Suppressor macrophage treated with lipopolysaccharide for 1 hour (primary cell): ENCODE measurements at places on chromosomes 16 and 17.

GRCh38 chr17:53017227-53017626 lies 805.5 kb upstream of the KIF2B start:
- no peak for DNase-seq

- peak; percentile 30 for DNase-seq
These were observed 23.8 kb downstream of the SPHK1 start for GRCh38 chr17:76408037-76408849.

- no peak for DNase-seq
These were observed 52.5 kb upstream of the MNT start for GRCh38 chr17:2453325-2453724.

GRCh38 chr17:58415371-58416055 lies 1.8 kb downstream of the RNF43 start:
- DNase-seq = peak; percentile 7

DNA sequence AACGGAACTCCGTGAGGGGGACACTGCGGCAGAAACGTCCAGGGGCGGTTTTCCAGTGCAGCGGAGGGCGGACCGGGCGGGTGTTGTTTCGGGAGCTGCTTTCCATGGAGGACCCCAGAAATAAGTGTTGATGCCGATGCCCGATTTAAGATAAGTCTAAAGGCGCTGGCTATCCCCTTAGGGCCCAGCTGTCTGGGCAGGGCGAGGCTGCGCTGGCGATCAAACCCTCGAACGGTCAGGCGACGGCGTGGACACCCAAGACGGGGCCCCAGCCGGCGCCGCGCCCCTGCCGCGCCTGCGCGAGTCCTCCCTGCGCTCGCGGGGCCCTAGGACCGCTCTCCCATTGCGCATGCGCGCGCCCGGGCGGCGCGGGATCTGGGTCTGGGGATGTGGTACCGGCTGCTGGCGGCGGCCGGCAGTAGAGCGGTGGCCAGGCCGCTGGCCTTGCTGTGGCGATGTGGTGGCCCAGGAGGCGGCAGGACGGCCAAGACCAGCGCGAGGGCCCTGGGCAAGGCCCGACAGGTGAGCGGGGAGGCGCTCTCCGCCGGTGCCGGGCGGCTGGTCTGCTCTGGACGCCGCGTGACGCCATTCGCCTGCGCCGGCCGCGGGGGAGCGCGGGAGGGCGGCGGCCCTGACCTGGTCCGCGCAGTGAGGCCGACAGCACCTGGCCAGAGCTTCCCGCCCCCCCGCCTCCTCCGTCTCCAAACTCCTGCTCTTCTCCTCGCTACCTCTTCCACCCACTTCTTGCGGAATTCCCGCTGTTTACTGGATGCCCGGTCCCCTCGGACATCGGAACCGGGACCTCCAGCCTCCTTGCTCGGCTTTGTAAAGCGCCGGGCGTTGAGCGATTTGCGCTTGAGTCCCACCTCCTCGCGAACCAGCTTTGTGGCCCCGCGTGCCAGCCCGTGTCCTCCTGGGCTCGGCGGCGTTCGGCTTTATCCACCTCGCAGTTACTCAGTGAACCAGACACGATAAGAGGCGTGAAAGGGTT lies 24.0 kb downstream of the DEF8 start:
- peak; percentile 99 for DNase-seq

DNA sequence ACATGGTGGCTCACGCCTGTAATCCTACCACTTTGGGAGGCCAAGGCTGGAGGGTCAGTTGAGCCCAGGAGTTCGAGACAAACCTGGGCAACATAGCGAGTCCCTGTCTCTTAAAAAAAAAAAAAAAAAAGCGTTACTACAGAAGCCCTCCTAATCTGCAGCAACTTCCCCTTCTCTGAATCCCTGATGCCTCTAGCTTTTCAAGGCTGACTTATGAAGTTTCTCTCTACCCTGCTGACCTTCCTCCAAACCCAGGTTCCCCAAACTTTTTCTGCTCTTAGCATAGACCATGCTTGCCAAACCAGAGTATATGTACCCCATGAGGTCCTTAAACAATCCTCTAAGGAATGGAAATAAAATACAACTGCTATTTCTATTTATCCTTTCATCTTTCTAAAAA lies 16.4 kb downstream of the LYRM1 start:
- peak; percentile 52 for DNase-seq

GRCh38 chr17:16913463-16913862 lies 58.5 kb downstream of the TNFRSF13B start:
- DNase-seq = no peak

GRCh38 chr16:68202091-68202519 lies 33.8 kb downstream of the ESRP2 start:
- no peak for DNase-seq

DNA sequence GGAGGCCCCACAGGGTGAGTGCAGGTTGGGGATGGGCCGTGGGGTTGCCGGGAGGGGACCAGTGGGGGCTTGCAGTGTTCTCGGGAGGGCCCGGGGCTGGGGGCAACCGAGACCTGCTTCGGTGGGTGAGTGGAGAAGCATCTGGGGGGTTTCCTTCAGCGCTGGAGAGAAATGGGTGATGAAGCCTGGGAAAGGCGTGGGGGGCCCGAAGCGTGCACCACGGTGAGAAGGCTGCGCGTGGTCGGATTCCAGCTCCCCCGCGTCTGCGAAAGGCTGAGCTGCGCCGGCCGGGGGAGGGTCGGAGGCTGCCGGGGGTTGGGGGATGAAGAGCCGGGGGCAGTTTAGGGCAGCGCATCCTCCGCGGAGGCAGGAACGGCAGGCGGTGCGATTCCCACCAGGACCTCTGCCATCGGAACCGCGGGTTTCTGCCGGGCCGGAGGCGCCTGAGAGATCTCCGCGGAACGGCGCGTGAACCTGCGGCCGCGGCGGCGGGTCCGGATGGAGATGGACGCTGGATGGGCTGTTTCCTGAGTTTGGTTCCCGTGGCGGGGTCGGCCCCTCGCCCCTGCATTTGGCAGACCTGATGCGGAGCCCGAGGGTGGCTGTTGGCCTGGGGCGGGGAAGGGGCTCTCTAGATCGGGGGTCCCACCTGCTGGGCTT lies 6.9 kb upstream of the SSTR5 start:
- no peak for DNase-seq

GRCh38 chr16:66701516-66701915 lies 5.0 kb upstream of the CMTM4 start:
- no peak for DNase-seq

DNA sequence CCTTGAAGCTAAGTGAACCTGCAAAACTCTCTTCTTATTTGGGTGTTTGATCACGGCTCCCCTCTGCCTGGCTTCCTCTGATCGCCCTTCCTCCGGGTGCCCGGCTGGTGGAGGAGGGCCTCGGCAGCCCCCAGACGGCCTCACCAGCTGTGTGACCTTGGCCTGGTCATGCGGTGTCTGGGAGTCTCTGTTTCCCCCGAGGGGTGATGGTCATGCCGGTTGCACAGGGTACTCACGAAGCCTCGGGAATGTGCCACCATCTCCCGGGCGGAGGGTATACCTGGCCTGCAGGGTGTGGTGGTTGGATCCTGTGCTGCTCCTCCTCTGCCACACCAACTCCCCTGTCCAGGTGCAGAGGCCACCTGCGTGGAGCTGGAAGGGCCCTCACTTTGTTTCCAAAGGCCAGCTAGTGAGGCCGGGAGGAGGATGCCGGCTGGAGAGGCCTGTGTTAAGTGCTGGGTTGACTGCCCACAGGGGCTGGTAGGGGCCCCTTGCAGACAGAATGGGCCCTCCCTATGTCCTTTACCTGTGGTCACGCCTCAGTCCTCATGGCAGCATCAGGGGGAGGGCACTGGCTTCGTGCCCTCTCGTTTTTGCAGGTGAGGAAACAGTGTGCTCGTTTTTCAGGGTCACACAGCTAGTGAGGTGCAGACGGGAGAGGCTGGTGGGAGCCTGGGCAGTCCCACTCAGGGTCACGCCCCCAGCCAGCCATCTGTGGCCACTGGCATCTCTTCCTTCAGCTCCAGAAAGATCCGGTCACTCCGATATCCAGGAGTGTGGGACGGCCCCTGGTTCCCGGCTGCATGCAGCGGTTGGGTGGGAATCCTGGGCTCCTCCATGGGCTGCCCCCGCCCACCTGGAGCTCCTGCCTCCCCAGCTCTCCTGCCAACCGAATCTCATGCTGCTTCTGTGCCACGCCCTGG lies 148.5 kb upstream of the GSE1 start:
- DNase-seq = no peak

DNA sequence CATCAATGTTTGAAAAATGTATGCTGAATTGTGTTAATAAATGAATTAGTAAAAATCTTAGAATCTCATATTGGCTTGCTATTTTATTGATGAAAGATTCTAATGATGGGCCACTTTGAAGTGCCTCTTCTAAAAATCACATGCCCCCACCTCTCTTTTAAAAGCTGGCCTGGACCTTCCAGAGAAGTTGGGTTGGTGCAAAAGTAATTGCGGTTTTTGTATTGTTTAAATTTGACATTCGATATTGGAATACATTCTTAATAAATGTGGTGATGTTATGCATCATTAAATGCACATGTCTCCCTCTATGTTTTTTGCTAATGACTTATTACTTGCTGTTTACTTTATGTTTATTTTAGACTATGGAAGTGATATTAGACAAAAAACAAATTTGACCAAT lies 314.6 kb upstream of the C16orf82 start:
- DNase-seq = no peak

DNA sequence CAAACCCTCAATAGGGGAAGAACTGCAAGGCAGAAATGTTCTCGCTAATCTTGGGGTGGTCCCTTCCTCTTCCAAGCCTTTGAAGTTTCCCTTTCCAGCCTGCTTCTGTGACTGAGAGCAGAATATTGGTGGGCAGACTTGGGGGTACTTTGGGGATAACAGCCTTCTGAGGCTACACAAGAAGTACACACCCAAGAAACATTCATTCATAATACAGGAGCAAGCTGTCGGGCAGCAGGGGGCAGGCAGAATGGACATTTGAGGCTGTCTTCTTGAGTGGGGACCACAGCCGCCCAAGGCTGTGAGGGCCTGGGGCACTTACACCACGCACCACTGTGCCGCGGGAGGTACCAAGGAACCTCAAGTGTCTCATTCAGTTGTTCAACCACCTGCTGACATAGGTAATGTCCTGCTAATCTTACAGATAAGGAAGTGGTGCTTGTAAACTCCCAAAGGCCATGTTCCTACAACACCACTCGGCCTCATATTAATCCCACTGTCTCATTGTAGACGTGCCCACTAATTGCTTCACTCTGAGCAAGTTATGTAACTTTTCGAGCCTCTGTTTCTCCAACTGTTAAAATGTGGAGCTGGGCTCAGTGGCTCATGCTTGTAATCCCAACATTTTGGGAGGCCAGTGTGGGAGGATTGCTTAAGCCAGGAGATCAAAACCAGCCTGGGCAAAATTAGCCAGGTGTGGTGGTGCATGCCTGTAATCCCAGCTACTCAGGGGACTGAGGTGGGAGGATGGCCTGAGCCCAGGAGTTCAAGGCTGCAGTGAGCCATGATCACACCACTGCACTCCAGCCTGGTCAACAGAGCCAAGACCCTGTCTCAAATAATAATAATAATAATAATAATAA lies 2.5 kb upstream of the MRPS23 start:
- no peak for DNase-seq

- DNase-seq = no peak
These were observed 167.0 kb downstream of the MRM1 start for GRCh38 chr17:36768394-36768793.

DNA sequence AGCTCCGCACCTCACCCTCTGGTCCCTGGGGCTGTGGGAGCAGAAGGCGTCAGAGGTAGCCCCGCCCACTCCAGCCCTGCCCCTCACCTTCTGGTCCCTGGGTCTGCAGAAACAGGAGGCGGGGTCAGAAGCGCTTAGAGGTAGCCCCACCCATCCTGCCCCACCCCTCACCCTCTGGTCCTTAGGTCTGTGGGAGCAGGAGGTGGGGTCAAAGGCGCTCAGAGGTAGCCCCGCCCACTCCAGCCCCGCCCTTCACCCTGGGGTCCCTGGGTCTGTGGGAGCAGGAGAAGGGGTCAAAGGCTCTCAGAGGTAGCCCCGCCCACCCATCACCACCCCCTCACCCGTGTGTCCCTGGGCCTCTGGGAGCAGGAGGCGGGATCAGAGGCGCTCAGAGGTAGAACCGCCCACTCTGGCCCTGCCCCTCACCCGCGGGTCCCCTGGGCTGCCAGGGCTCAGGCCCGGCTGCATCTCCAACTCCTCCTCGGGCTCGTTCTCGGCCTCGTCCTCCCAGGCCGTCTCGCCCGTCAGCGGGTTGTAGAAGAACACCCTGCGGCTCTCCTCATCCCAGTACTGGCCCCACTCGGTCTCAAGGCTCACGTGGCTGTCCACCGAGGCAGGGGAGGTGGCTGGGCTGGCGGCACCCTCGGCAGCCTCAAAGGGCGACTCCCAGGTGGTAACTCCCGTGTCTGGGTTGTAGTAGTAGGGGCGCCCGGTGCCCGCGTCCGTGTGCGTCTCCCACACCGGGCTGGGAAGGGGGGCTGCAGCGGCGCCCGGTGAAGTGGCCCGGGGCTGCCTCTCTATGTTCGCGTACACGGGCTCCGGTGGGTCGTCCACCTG lies 27.2 kb downstream of the ARHGAP27 start:
- no peak for DNase-seq

DNA sequence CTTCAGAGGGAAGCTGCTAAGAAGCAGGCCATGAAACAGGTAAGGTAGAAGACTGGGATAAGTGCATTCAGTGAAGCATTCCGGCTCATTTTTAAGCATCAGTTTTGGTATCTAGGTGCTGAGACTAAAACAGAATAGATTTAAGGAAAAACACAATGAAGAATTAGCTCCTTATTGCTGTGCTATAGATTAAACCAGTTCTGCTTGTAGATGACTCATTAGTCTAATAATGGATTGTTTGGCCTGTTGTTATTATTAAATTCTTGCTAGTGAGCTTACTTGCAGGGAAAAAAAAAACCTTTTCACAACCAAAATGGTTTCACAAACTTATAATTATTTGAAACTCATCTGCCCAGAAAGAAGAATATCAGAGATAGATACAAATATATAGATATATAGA lies 55.9 kb downstream of the NSRP1 start:
- no peak for DNase-seq

- DNase-seq = no peak
These were observed 361.9 kb downstream of the C16orf95 start for GRCh38 chr16:86955136-86955855.

DNA sequence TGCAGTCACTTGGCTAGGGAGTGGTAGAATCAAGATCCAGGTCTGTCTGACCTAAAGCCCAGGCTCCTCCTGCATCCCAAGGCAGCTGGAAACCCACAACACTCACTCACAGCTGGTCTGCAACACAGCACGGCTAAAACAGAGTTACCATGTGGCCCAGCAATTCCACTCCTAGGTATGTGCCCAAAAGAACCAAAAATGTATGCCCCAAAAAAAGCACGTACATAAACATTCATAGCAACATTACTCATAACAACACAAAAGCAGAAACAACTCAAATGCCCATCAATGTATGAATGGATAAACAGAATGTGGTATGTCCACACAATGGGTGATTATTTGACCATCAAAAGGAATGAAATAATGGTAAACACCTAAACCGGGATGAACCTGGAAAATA lies 8.9 kb downstream of the TVP23A start:
- DNase-seq = no peak
